GM23248 (cell line): ENCODE measurements at places on chromosomes 12 and 14.

DNA sequence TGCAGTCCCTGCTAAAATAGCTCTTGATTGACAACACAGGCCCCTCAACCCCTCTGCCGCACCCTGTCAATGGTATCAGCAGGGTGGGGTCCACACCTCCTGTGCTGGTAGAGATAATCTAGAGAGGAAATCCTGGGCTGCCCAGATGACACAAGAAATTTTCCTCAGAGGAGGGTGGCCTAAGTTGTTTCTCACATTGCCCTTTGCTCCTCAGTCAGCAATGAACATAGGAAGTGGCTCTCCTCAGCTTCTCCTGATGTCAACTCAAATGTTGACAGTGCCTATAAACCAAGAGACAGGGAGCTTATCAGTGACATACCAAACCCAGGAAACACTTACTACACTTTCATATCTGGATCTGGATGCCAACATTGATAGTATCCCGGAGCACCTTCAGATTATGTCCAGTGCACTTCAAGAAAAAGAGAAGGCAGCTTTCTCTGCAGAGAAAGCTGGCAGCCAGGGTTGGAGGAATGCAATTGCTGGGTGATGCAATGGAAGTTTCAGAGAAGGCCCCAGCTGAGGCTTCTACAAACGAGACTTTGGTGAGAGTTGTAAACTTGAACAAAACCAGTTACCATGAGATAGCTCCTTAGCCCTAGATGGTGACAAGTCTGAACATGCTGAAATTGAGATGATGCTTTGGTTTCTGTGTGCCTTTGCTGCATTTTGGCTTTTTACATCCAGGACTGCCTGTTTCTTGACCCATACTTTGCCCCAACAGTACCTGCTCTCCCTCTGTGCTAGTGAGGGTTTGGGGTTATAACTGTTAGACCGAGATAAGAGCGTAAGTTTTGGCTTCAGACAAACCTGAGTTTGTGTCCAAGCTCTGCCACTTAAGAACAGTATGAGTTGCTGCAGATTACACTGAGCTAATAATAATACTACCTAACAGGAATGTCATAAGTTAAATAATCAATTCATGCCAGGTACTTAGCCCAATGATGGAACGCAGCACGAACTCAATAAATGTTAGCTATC, 183.5 kb downstream of the NUAK1 start:
- DNase-seq: peak; percentile 48

DNA sequence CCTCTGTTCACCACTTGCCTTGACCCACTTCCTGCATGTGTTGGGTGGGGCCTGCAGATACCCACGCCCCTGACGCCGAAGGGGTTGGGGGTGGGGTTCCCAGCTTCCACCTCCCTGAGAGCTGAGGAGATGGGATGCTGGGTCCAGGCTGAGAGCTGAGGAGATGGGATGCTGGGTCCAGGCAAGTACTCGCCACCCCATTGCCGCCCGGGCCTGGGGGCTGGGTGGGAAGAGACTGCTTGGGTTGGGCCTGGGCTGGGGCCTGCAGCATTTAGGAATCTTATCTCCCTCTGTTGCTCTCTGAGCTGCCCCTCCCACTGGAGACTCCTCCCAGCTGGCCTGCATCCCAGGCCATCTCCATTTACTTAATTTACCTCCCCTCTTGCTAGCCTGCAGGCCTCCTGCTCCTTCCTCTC, 17.4 kb downstream of the TEAD4 start:
- DNase-seq: no peak

DNA sequence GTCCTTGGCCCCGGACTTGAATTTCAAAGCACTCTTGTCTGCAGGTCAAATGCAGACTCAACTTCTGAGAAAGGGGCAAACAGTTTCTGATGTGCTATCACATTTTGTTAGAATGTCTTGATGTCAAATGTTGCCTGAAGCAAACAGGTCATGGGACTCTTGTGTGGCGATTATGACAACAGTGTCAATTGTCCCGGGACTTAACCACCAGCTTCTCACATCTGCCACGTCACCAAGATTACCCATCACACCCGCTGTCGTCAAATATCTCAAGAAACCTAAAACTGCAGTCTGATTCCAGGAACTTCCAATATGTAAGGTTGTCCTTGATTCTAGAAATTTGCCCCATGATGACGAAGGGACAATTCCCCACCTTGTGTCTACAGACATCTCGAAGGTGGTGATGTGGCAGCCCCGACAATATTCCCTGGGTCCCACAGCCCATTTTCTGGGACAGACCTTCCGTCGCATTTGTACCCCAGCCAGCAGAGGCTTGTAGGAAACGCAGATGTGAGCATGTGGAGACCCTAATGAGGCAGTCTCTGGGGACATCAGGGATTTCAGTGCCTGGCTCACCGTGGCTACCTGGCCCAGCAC, 21.3 kb downstream of the LRTM2 start:
- no peak for DNase-seq

DNA sequence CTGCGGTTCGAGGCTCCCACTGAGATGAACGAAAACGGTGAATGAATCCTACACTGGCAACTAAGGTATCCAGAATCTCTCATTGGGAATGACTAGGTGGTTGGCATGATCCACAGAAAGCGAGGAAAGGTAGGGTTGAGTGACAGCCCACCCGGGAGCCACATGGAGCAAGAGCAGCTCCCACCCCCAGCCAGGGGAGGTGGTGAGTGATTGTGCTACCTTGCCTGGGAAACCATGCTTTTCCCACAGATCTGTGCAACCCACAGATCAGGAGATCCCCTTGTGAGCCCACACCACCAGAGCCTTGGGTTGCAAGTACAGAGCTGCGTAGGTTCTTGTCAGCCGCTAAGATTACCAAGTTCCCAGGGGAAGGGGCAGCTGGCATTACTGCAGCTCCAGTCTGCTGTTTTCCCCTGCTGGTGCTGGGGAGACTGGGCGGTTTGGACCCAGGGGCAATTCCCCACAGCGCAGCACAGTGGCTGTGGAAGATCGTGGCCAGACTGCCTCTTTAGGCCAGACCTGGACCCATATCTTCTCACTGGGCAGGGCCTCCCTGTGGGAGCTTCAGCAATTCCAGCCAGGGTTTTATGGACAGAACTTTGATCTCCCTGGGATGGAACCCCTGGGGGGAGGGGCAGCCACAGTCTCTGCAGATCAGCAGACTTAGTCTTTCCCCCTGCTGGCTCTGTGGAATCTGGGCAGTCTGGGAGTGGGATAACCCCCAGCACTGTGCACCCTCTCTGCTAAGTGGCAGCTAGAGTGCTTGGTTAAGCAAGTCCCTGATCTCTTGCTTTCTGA, 44.6 kb upstream of the PPP4R3A start:
- DNase-seq: no peak

DNA sequence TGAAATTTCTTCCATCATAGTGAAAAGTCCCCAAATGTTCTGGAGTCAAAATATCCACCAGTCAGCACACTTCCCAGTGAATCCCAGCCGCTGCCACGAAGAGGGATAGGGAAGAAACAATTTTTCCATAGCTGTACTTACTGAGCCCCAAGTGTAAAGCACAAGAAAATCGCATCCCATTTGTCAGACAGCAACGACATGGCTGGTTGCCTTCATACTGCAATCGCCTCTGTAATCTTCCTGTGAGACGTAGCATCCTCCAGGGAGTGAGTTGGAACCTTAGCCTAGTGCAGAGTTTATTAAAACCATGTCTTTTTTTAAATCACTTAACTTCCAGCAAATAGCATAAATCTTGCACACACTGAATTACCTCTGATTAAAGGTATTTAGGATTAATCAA, 56.8 kb downstream of the GNG2 start:
- DNase-seq: no peak

DNA sequence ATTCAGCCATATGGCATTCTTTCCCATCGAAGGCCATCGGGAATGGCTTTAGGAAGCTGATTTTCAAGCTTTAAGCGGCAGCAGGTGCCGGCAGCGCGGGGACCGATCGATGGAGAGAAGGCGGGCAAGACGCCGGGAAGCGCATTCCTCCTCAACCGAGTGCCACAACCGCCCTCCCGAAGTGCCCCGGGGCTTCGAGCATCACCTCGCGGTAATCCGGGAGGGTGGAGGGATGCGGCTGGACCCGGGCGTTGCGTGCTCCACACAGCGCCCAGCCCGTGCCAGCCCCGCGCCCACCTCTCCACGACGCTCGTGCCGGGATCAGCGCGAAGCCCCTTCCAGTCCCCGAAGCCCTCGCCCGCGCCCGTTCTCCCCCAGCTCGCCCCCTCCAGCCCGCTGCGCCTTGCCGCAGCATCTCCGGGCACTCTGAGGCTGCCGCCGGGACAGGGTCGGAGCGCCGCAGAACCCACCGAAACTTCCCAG, 3.2 kb downstream of the USP44 start:
- peak; percentile 50 for DNase-seq

DNA sequence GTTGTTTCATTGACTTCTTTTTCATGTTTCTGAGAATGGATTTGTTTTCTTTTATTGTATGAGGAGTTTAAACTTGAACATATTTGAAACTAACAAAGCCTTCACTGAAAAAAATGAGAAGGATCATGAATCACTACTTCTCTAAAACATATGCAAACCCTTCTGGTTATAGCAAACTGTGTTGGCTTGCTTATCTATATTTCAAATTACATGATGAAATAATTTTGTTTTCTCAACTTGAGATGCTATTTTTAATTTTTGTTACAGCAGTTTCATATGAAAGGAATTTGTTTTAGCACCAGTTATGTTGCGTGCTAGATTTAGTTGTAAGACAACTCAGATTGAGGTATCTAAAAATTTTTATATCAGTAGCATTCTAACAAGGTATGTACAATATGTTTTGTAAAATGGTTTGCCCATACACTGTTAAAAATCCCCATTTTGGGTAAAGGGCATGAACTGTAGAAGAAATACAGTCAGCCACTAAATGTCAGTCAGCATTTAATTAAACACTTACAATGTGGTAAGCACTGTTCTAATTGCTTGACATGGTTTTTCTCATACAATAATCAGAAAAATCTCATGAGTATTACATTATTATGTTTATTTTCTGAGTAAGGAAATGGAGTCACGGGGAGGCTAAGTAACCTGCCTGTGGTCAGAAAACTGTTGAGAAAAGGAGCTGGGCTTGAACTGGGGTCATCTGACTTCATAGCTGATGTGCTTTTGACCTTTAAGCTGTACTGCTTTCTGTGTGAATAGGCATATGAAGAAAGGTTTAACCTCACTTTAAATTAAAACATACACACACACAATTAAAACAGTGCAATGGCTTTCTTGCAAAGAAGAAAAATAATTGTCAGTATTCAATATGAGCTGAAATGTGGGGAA, 105.7 kb downstream of the PLEKHA5 start:
- DNase-seq: peak; percentile 52

DNA sequence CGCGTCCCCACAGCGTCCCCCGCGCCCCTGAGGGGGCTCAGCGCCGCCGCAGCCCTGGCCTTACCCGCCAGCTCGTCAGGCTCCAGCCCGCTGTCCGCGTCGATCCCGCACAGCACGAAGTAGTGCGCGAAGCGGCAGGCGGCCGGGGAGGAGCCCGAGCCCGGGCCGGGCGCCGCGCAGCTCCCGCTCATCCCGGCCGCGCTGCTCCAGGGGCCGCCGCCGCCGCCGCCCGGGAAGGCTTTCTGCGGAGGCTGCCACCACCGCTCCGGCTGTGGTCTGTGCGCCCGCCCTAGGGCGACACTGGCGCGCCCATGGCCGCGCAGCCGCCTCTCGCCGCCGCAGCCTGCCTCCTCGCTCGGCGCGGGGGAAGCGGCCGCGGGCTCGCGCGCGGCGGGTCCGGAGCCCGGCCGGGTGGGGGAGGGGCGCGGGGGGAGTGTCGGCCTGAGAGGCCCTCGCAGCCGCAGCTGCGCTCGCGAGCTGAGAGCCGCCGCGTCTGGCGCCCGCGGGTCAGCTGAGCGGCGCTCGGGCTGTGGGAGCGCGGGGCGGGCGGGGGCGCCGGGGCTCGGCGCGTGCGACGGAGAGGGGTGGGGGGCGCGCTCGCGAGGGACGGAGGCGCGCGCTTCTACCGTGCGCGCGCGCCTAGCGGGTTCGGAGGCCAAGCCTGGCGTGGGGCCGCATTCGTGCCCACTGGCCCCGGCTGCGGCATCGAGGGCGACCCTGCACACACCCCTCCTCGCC, at the start of gene DENND5B:
Gene DENND5B, minus strand, starts transcription at position 495 of the 738 bp plus-strand sequence. Its CDS starts 304 bp downstream, at position 191.
- peak; percentile 87 for DNase-seq
